Peyer's patch (tissue), 4 donors: ENCODE measurements at places on chromosomes 6 and 20. TPM values are rescaled to one million over a fixed set of nuclear protein-coding genes. Genes with fewer than 3 reads are reported as not detected.

ZNF311 gene
- total RNA-seq, result 1.2 TPM

ASIP gene
- not detected for total RNA-seq

MUC22 gene
- not detected for total RNA-seq

FOXC1 gene
- total RNA-seq, result not detected

REM1 gene
- total RNA-seq, result 1.7 TPM

RAD21L1 gene
- total RNA-seq, result not detected

LY6G6F gene
- not detected for total RNA-seq

CDC5L gene
- 14.2 TPM for total RNA-seq

ARHGAP40 gene
- not detected for total RNA-seq

FAM135A gene
- 86.3 TPM for total RNA-seq

TMEM217 gene
- total RNA-seq, result not detected

LBP gene
- not detected for total RNA-seq

TCP11 gene
- not detected for total RNA-seq

SLC32A1 gene
- total RNA-seq, result not detected

RFX6 gene
- 0.83 TPM for total RNA-seq

CRISP2 gene
- total RNA-seq, result not detected

RSPH9 gene
- not detected for total RNA-seq

EYA2 gene
- total RNA-seq, result 1.7 TPM

PROKR2 gene
- not detected for total RNA-seq

TRIM38 gene
- total RNA-seq, result 24.8 TPM

GGTLC1 gene
- total RNA-seq, result not detected

RAB44 gene
- 1.1 TPM for total RNA-seq

BIRC7 gene
- not detected for total RNA-seq

IMPG1 gene
- not detected for total RNA-seq

FILIP1 gene
- total RNA-seq, result 4.0 TPM

CPNE5 gene
- 1.7 TPM for total RNA-seq

CENPQ gene
- total RNA-seq, result 1.5 TPM

LGSN gene
- total RNA-seq, result not detected

AKAP7 gene
- total RNA-seq, result 8.3 TPM

COL9A3 gene
- total RNA-seq, result 19.8 TPM

VSX1 gene
- total RNA-seq, result not detected

BPI gene
- not detected for total RNA-seq

MICB gene
- total RNA-seq, result 9.9 TPM

CRIP3 gene
- not detected for total RNA-seq

ADTRP gene
- total RNA-seq, result 33.8 TPM

EFCAB8 gene
- total RNA-seq, result not detected

TBXT gene
- not detected for total RNA-seq

DNAH8 gene
- total RNA-seq, result not detected

IYD gene
- total RNA-seq, result 0.83 TPM

EPB41L1 gene
- total RNA-seq, result 56.3 TPM

SMPDL3A gene
- 15.7 TPM for total RNA-seq

PNLDC1 gene
- not detected for total RNA-seq

RIN2 gene
- 177 TPM for total RNA-seq

CCN2 gene
- total RNA-seq, result 262 TPM

C6orf15 gene
- not detected for total RNA-seq
